ENCODE measurements at places on chromosomes 1 and 21.

- DNase-seq: no peak
Measured at GRCh38 chr1:87203904-87204303, 124.8 kb upstream of the LMO4 start.

GRCh38 chr1:10640843-10641553 lies 155.4 kb downstream of the CASZ1 start:
- DNase-seq: no peak

GRCh38 chr1:233718057-233718456 lies 104.2 kb downstream of the KCNK1 start:
- no peak for DNase-seq

- no peak for DNase-seq
Measured at GRCh38 chr1:20974069-20974468, 187.0 kb upstream of the HP1BP3 start.

Measured in stimulated activated CD8-positive, alpha-beta memory T cell treated with anti-CD3 and anti-CD28 coated beads, Interleukin-15, amount 100 ng/mL, for 48 hours (primary cell).